NCI-H2171 (cell line): ENCODE measurements at places on chromosomes 3 and 15.

DNA sequence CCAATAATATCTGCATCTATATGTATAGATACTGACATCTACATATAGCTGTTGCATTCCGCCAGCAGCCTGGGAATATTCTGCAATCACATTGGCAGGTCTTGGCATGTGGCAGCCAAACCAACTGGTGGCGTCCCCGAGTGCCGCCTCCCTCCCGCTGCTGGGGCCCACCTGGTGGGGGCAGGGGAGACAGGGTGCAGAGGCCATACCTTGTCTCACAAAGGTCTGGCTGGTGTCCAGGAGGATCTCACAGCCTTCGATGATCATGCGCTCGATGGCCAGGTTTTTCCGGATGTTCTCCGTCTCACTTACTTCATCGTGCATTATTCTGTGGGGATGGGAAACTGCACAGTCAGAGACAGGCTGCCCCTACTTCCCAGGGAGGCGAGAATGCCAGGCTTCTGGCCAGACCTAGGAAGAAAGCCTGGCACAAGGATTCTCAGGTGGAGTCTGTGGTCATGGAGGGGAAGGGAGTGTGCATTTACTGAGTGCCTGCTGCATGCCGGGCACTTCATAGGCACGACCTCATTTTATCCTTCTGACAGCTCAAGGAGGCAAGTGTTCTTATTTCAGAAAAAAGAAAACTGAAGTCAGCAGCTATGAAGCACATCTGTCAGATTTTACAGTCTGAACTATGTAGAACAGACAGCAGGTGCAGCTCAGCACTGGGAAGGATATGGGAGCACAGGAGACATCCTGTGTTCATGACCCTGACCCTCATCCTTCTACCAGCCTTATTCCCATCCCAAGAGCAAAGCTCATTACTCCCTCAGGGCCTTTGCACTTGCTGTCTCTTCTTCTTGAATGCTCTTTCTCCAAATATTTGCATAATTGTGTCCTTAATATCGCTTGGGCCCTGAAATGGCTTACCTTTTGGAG, 62.8 kb downstream of the RASGRF1 start:
- DNase-seq, result peak; percentile 29

GRCh38 chr3:172161133-172161789, 121.9 kb downstream of the FNDC3B start:
- DNase-seq, result no peak

DNA sequence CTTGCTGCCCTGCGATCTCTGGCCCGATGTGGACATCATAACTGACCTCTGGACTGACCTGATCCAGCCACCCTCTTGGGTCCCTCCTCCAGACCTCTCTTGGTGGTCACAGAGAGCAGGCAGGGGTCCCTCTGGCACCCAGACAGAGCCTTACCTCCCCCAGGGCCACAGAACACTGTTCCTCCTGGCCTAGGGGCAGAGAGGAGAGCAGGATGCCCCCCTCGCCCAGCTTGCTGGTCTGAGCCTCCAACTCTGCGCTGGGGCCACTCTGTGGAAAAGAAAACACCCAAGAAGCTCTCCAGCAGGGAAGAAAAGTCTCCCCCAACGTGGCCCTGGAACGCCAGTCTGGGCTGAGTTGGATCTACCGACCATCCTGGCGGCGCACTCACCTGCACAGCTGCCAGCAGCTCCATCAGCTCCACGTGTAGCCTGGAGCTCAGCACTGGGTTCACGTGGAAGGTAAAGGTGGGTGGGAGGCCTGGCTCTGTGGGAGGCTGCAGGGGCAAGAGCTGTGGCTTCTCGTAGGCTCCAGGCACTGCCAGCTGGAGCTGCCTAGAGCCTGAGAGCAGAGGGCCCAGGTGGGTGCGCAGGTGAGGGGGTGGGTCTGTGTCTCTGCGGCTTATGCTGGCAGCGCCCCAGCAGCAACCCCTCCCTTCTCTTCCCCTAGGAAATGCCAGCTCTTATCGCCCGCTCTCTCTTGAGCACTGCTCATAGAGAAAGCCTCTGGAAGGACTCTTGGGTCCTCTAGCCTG, 6.0 kb downstream of the PLA2G4F start:
- peak; percentile 80 for DNase-seq

DNA sequence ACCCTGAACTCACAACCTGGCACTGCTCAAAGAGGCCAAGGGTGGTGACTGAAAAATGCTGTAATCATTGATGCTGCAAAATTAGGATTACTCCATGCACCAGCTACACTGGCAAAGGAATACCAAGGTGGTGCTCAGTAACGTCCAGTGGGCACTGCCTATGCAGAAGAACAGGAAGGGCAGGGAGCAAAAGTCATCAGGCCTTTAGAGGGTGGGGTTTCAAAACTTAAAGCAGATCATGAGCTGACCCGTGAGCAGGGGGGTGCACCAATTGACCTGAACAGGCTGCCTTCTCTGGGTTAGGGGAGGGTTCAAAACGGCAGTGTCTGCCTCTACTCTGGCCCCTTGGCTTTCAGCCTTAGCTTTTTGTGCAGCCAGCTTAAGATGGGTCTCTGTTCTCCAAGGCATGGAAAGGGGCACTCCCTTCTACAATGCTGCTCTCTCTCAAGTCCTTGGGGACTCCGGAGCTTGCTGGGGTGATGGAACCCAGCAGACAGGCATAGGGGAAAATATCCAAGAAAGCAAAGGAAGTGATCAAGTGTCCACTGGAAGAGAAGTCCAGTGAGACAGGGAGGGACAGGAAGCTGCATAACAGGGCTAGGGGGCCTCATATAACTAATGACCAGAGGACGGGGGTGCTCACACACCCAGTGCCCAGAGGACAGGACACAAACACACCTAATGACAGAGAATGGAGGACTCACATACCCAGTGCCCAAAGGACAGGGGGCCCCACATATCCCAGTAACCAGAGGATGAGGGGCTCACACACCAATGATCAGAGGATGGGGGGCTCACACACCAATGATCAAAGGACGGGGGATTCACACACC, 11.4 kb downstream of the RAB6B start:
- no peak for DNase-seq

DNA sequence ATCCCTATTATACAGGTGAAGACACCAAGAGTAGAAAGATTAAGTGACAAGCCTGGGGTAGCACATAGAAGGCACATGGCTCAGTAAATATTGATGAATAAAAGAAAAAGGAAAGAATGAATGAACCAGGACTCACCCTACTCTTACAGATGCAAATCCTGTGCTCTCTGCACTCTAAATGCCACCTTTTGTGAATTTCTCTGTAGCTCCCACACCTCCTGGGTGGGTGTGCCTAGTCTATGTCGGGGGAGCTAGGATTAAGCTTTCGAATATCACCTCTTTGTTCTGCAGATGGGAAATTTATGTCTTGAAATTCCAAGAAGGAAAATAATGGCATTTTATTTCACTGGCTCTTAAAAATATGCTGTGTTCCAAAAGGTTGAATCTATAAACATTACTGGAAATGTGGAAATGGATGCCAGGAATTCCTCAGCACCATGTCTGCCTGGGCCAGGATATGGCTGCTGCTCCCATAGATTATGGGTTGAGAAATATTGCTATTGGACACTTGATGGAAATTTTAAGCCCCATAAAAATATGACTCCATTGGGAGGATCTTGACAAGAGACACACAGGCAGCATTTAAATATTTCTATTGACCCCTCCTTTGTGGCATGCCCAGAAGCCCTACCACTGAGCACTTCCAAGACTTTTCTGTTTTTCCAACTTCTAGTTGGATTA, 43.3 kb downstream of the CCNB2 start:
- DNase-seq, result no peak

DNA sequence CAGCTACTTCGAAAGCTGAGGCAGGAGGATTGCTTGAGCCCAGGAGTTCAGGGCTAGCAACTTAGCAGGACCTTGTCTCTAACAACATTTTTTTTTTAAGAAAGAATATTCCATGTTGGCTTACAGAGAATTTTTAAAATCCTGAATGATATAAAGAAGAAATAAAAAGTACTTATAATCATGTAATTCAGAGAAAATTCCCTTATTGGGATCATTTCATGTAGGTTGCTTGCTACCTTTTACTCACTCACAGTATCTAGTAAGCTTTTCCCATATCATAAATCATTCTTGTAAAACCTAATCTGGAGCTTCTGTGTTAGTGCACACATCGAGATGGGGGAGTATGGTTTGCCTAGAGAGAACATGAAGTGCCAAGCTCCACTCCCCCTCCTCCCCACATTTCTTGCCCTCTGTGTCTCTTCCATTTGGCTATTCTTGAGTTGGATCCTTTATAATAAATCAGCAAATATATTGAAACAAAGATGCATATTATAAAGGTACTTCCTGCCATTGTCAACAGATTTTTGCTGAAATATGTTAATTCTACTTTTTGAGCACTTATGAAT, 13.6 kb downstream of the TF start:
- no peak for DNase-seq

GRCh38 chr15:31803388-31803884, 226.9 kb upstream of the CHRNA7 start:
- no peak for DNase-seq

- DNase-seq, result no peak
Measured at GRCh38 chr15:61115679-61116078, 113.4 kb downstream of the RORA start.

DNA sequence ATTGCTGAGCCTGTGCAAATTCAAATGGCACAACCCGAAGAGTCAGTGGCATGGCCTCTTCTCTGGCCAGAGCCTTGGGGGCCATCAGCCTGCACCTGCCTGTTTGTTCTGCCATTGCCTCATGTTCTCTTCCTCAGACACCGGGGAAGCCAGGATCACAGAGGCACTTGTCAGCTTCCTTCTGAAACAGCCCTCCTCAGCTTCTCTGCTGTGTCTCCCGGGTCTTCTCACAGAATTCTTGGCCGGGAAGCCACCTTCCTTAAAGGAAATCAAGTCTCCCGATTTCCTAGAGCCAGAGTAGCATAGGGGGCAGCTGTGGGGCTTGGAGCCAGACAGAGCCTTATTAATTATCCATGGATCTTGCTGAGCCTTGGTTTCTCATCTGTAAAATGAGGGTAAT, 47.4 kb upstream of the CGNL1 start:
- DNase-seq, result no peak

- no peak for DNase-seq
Measured at GRCh38 chr15:38589502-38589901, 24.9 kb upstream of the RASGRP1 start.

GRCh38 chr3:32934150-32934742, 17.2 kb upstream of the CCR4 start:
- DNase-seq, result no peak

DNA sequence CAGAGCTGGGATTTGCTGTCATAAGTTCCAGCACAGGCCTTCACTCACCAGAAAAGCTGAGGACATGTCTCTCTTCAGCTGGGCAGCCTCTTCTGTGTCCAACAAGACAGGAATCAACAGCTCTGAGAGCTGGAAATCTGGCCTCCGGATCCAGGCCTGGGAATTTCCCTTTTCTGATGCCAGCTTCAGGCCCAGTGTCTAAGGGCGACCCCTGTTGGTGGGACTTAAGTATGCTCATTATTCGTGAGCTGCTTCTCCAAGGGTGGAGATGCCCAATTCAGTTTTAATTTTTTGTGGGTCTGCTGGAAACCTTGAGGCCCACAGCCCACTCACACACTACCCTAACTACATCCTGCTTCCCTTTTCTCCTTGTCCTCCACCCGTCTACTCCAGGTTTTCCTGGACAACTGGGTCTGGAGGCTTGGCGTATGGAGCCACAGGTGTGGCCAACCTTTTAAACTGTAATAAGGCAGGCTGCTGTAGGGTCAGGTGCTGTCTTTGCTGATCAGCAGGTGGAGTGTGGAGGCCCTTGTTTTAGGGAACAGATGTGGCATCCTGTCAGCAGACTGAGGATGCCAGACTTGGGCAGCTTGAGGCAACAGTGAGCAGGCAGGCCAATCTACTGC, 2.6 kb upstream of the CEMIP start:
- peak; percentile 54 for DNase-seq

DNA sequence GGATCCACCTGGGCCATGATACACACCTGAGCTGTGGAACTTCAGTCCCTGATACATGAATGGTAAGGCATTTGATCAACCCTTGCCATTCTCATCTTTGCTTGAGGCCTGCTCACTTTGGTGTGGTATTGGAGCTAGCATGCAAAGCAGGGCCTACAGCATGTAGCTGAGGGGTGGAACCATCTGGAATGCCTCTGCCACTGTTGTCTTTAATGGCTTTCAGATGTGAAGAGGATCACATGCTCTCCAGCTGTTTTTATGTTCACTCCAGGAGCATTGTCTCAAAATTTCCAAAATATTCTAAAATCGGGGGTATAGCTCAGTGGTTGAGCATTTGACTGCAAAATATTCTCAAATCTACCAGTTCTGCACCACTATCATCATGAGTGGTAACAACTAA, 64.4 kb upstream of the PHLDB2 start:
- no peak for DNase-seq
